Upper lobe of left lung (tissue), 6 donors: ENCODE measurements at places on chromosomes 4 and X. TPM values are rescaled to one million over a fixed set of nuclear protein-coding genes. Genes with fewer than 3 reads are reported as not detected.
A peak's percentile ranks its signal among the peaks of the same experiment; 100 is the strongest.

- no peaks in the 10 kb centered on the region for H3K36me3 ChIP-seq
- DNase-seq = no peak
- H3K27ac ChIP-seq = no peak overlapping the region
- H3K27me3 ChIP-seq = no peaks in the 10 kb centered on the region
These were observed 248.0 kb downstream of the GALNTL6 start for GRCh38 chr4:172061204-172061603.

DNA sequence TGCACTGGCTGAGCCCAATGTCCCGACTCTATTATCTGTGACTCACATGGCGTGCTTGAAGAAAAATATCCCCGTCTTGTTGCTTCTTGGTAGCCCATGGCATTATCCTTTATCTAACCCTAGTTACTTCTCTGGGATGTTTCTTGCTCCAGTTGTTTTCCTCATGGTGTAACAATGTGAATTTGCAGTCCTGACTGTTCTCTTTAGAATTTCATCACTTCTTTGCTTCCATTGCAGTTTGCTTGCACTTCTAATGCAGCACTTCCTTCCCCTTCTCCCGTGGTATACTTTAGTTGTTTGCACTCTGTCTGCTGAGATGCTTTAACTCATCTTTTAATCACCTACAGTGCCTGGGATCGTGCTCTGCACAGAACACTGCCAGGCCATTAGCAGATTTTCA is 126.9 kb downstream of the MAML3 start:
- DNase-seq = no peak
- no peaks in the 10 kb centered on the region for H3K4me1 ChIP-seq
- H3K27me3 ChIP-seq = no peaks in the 10 kb centered on the region
- no peak overlapping the region for H3K4me3 ChIP-seq
- no peak overlapping the region for H3K27ac ChIP-seq

DNA sequence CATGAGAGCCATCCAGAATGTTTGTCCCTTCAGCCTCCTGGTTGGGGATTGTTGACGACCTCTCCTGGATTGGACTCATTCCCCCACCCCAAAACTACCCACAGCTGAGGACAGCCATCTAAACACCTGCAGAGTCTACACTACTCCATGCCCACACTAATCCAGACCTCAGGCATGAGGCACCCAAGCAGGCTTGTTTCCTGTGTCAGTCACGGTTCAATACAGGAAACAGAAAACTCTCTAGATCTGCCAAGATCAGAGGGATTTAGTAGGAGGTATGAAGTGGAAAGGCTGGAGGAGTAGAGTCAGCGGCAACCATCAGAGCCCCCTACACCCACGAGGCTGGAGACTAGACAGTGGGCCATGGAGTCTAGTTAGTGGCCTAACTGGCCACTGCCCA is 37.7 kb downstream of the HAND2 start:
- H3K27me3 ChIP-seq = peaks cover 4% of the 10 kb centered on the region
- no peaks in the 10 kb centered on the region for H3K36me3 ChIP-seq
- H3K4me3 ChIP-seq = no peak overlapping the region
- no peak for DNase-seq
- H3K4me1 ChIP-seq = no peaks in the 10 kb centered on the region

- no peaks in the 10 kb centered on the region for H3K27me3 ChIP-seq
- no peaks in the 10 kb centered on the region for H3K36me3 ChIP-seq
- no peak overlapping the region for H3K27ac ChIP-seq
- H3K4me1 ChIP-seq = no peaks in the 10 kb centered on the region
These were observed 140.1 kb upstream of the TTC29 start for GRCh38 chr4:147085781-147086180.

DNA sequence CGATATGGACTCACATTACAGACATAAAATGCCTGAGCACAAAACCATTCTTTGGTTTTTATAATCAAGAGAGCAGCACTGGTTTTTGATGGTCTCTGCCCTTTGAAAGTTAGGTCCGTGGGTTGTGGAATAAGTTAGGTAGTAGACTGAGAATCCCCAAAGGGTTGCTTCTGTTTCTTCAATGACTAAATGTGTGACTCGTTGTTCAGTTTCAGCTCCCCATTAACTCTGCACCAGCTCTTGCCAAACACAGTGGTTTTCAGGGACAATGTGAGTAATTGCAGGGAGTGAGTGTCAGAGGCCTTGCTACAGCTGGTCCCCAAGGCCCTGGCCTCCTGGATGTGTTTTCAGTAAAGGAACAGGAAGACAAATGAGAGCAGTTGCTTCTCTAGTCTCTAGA is 24.8 kb downstream of the SMIM20 start:
- H3K27me3 ChIP-seq = no peaks in the 10 kb centered on the region
- no peaks in the 10 kb centered on the region for H3K4me1 ChIP-seq
- no peak for DNase-seq
- no peaks in the 10 kb centered on the region for H3K36me3 ChIP-seq
- no peak overlapping the region for H3K27ac ChIP-seq

DNA sequence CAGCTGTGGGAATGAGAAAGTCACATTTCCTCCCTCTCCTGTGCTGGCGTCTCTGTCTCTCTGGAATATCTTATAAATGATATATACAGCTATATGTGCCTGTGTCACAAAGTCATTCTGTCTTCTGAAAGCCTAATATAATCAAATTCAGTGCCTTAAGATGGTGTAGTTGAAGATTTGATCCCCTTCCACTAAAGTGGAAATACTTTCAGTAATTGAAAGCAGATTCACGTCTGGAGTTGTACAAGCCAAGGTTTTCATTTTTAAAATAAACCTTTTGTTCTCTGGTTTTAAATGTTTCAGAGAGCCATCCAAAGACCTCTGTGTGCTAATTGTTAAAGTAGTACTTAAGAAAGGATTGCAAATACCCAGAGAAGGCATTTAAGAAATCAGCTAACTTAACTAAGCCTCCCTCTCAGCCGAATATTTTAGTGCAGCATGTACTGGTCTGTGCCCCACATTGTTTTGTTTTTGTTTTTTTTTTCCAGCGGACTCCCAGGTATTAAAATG is 206.8 kb downstream of the TENM3 start:
- no peak overlapping the region for H3K27ac ChIP-seq
- H3K36me3 ChIP-seq = no peaks in the 10 kb centered on the region
- peaks cover 25% of the 10 kb centered on the region for H3K4me1 ChIP-seq

DNA sequence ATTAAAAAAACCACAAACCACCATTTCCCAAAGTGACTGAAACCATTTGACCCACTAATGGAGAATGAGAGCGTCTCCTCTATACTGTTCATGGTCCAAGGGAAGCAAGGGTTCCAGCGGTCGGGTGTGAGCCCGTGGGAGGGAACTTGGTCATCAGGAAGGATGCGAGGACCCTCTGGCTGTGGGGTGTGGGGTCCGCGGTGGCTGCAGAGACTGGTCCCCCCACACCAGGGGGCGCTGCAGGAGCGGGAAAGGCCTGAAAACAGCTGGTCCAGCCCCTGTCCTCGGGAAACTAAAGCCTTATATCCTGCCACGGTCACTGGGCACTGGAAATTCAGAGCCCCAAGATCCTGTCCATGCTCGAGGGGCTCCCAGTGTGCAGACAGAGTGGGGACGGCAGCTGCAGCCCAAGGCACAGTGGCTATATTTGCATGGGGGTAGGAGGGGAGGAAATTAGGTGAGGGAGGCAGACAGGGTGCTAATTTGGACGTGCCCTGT is 4.3 kb downstream of the BLOC1S4 start:
- DNase-seq = peak; percentile 74
- H3K4me1 ChIP-seq = peaks cover 24% of the 10 kb centered on the region
- no peak overlapping the region for H3K4me3 ChIP-seq

DNA sequence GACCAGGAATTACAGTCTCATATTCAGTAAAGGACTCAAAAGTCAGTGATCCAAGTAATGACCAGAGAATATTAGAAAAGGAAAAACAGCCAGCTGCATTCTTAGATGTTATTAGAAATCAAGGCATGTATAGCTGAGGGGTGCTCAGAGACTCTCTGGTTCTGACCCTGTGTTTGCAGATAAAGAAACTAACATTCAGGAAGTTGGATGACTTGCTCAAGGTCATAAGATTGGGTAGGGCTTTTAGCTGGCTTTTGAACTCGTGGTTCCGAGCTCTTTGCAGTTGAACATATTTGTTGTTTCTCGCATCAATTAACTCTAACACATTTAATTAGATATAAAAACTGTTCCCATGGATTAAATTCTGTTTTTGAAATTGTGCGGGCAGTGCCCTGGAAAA is 62.5 kb upstream of the ENPP6 start:
- H3K27me3 ChIP-seq = no peaks in the 10 kb centered on the region
- no peaks in the 10 kb centered on the region for H3K36me3 ChIP-seq
- no peak overlapping the region for H3K4me3 ChIP-seq
- no peak overlapping the region for H3K27ac ChIP-seq
- peaks cover 25% of the 10 kb centered on the region for H3K4me1 ChIP-seq

GRCh38 chrX:14050709-14051108 is 21.0 kb upstream of the GEMIN8 start:
- H3K4me1 ChIP-seq = no peaks in the 10 kb centered on the region
- H3K4me3 ChIP-seq = no peak overlapping the region
- no peaks in the 10 kb centered on the region for H3K36me3 ChIP-seq
- no peaks in the 10 kb centered on the region for H3K27me3 ChIP-seq

DNA sequence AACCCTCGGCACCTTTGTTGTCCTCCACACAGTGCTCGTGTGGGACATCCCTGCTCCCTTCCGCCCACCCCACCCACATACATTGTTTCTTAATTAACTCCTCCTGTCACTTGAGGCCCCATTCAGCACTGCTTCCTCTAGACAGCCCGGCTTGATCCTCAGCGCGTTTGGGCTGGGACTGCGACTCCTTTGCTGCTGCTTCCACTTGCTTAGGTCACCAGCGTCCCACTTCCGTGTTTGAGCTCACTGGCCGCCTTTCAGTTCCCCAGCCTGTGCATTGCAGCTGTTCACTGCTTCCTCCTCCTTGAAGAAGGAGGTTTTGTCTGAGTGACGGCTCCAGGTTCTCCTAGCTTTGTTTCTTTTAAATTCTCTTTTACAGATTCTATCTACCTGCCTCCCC is 16.1 kb downstream of the RNF4 start:
- peak overlapping the region; percentile 79 for H3K27ac ChIP-seq
- H3K4me1 ChIP-seq = peaks cover 72% of the 10 kb centered on the region
- H3K4me3 ChIP-seq = no peak overlapping the region
- peak; percentile 94 for DNase-seq
- H3K36me3 ChIP-seq = no peaks in the 10 kb centered on the region
- H3K27me3 ChIP-seq = no peaks in the 10 kb centered on the region

GRCh38 chr4:17531538-17532285 is 16.7 kb downstream of the CLRN2 start:
- H3K4me3 ChIP-seq = no peak overlapping the region
- peaks cover 3% of the 10 kb centered on the region for H3K4me1 ChIP-seq
- no peaks in the 10 kb centered on the region for H3K36me3 ChIP-seq
- no peaks in the 10 kb centered on the region for H3K27me3 ChIP-seq
- DNase-seq = no peak
- H3K27ac ChIP-seq = peak overlapping the region; percentile 64

GRCh38 chr4:76208005-76208765 is 5.4 kb downstream of the SCARB2 start:
- DNase-seq = no peak
- H3K36me3 ChIP-seq = no peaks in the 10 kb centered on the region
- H3K27me3 ChIP-seq = no peaks in the 10 kb centered on the region
- H3K27ac ChIP-seq = peak overlapping the region; percentile 99
- peaks cover 79% of the 10 kb centered on the region for H3K4me1 ChIP-seq

- no peaks in the 10 kb centered on the region for H3K27me3 ChIP-seq
- no peaks in the 10 kb centered on the region for H3K4me1 ChIP-seq
- H3K4me3 ChIP-seq = no peak overlapping the region
- no peak overlapping the region for H3K27ac ChIP-seq
- no peaks in the 10 kb centered on the region for H3K36me3 ChIP-seq
These were observed 54.8 kb upstream of the ZMAT1 start for GRCh38 chrX:101986586-101986985.

MCF2 gene
- 0.20 TPM for total RNA-seq

MAGEA11 gene
- total RNA-seq = not detected

CCSER1 gene
- 21.0 TPM for total RNA-seq

FGFR3 gene
- total RNA-seq = 21.4 TPM

DIAPH2 gene
- 42.6 TPM for total RNA-seq

PPP4R3C gene
- not detected for total RNA-seq

NMU gene
- total RNA-seq = not detected
